Activated T-helper 1 cell treated with Interleukin-2 at 50 U/mL for 16 hours (primary cell): ENCODE measurements at places on chromosomes 13 and 19.

GRCh38 chr13:99354371-99354951 is 47.3 kb upstream of the GPR183 start:
- DNase-seq = no peak

DNA sequence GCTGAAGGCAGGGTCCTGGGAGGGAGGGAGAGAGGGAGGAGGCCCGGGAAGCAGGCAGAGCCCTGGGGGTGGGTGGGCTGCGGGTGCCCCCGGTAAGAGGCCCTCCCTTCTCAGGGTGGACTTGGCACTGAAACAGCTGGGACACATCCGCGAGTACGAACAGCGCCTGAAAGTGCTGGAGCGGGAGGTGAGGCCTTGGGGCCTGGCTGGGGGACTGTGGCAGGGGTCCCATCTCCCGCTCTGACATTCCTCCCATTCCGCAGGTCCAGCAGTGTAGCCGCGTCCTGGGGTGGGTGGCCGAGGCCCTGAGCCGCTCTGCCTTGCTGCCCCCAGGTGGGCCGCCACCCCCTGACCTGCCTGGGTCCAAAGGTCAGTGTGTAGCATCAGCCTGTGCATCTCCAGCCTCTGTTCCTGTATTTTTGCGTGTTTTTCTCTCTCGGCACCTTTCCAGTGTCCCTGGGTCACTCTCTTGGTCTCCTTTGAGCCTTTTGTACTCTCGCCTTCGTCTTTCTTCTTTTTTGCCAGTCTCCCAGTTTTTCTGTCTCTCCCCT is 53.4 kb downstream of the TRPM4 start:
- no peak for DNase-seq

- DNase-seq = no peak
Measured at GRCh38 chr13:99363949-99364348, 56.8 kb upstream of the GPR183 start.

DNA sequence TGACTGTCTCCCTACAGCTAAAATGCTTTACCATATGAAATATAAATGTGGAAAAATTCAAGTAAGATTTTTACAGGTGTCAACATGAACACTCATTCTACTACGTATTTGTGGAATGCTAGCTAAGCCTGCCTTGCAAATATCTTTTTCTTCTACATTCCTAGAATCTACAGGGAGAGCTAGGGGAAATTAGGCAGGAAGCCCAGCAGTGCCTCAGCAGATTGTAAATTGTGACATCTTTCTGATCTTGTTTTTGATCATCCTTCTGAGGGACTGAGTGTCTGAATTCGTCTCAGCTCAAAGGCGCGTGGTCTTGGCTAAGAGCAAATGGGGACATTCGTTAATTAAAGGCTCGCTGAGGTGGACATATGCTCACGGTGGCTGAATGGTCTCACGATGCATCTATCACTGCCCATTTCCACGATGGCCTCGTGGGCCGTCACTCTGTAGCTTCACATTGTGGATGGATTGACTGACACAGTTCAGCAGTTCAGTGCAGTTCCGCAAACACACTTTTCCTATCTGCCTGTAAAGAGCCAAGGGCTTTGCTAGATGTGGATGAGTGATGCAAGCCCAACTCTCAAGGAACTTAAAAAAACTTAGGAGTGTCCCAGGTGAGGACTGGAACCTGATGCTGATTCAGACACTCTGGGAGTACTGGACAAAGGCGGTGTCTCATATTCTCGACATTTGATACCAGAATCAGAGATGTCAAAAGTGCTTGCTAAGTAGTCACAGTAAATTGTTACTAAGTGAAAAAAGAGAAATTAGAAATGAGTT is 562.5 kb downstream of the EFNB2 start:
- DNase-seq = no peak

DNA sequence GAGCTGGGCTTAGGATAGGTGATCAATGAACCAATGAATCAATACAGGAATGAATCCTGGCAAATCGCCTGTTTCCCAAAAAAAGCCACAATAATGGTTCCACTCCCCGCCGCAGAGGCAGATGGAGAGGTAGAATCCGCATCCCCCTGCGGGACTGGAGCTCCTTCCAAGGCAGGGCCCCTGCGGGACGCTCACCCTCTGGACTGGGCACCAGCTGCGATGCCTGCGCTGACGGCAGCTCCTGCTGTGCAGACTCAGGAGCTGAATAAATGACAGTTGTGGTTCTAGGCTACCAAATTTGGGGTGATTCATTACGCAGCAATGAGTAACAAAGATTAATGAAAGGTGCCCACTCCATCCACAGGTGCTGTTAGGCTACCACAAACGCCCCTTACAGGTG is 8.8 kb upstream of the CDC34 start:
- no peak for DNase-seq

DNA sequence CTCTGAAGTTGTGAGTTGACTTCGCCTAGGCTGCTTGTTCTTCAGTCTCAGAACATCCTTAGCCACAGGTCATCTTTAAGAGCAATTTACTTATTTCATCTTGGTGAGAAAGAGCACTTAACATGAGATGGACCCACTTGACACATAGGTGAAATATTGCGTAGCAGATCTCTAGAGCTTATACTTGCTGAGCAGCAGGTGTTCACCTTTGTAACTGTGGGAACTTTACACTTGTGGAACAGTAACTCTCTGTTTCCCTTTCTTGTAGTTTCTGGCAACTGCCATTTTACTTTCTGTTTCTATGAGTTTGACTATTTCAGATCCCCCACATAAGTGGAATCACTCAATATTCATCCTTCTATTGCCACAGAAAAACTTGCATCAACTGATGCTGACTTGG is 95.7 kb downstream of the SLC10A2 start:
- no peak for DNase-seq

DNA sequence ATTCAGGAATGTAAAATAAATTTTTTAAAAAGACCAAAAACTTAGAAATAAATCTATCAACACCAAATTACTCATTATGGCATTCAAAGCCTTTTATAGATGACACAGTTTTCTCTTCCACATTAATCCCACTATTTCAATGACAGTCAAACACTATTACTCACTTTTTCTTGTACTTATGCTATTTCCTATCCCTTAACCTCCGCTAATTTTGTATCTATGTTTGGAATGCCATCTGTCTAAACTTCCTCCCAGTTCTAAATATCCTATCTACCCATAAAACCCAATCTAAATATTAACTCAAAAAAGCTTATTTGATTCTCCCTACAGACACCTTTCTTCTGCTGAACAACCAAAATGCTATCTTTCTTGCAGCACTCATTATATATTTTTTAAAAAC is 203.5 kb downstream of the ENOX1 start:
- no peak for DNase-seq

GRCh38 chr13:93248627-93249047 is 22.0 kb downstream of the GPC6 start:
- DNase-seq = no peak

GRCh38 chr13:30905932-30906383 is at the start of gene MEDAG:
TSS of gene MEDAG (plus strand) at chr13:30906271. CDS start at chr13:30906516, 245 bp downstream.
- DNase-seq = no peak

GRCh38 chr13:98570929-98571372 is 6.0 kb downstream of the STK24 start:
- DNase-seq = no peak

- DNase-seq = no peak
Measured at GRCh38 chr19:4577020-4577782, 17.7 kb upstream of the SEMA6B start.

DNA sequence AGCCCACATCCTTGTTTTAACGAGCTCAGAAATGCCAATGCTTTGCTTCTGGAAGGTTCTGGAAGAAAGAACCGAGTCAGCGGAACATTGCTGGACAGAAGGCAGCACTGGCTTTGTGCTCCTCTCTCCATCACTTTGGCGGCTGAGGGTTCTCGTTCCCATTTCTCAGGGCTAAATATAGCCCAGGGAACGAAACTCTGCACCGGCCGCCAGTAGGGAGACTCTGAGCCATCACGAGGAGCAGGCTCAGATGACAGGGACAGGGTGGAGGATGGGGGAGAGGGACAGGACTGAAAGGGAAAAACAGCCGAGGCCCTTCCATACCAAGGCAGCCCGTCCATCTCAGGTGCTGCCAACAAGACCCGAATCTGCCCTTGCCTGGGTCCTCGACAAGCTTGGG is 166.4 kb downstream of the CACNA1A start:
- DNase-seq = no peak

DNA sequence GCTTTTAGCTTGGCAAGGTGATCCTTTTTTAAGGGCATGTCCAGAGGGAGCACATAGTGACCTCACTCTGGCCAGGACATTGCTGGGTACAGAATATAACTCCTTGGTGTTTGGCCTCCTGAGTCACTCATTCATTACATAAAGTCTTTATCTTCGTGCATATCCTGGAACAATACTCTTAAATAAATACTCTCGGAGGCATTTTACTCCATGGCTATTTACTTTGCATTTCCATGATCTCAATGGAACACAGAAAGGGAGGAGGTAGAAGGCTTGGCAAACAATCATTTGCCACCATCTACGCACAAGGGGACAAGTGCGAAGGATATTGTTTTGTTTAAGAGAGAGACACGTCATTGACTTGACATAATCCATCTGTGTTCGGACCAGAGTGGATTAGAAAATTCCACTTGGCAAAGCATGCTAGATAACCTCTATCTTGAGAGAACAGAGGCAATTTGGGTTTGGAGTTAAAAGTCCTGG is 210.0 kb downstream of the IRS2 start:
- no peak for DNase-seq

DNA sequence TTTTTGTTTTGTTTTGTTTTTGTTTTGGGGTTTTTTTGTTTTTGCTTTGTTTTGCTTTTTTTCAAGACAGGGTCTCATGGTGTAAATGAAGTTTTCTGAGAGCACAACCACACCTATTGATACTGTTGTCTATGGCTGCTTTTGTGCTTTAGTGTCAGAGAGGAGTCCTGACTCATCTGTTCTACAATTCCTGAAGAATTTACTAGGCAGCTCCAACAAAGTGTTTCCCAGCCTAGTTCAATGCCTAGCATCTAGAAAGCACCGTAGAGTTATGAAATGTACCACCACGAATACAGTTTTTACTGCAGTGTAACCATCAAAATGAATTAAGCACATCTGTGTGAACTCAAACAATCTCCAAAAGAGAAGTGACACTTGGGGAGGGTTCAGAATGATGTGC is 21.2 kb downstream of the SAFB start:
- DNase-seq = no peak

DNA sequence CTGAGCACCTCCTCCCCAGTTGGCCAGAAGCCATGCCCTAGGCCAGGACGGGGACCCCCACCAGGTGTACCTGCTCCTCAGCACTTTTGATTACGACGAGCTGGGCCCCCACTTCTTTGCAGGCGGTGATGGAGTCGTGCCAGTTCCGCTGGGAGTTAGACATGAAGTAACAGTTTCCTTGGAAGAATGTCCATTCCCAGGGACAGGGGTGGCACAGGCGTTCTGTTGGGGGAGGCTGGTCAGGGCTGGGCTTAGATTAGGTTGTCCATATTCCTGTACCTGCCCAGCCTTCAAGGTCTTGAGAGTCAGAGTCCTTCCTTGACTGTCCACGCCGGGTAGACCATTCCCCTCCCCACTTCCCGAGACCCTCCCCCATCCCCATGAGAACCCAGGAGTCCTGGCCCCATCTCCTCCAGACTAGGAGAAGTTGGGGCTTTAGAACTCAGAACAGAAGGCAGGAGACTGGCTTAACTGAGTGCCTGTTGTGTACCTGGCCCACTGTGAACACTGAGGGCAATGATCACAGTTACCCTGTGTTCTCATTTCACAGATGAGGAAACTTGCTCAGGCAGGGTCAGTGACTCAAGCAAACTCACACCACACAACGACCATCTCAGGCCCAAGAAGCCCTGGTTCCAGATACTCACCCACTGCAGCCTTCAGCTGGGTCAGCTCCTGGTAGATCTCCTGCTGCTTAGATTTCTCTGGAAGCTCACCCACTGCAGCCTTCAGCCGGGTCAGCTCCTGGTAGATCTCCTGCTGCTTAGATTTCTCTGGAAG is 2.3 kb downstream of the CD209 start:
- no peak for DNase-seq

GRCh38 chr13:71860547-71861138 is 6.4 kb downstream of the DACH1 start:
- DNase-seq = no peak

DNA sequence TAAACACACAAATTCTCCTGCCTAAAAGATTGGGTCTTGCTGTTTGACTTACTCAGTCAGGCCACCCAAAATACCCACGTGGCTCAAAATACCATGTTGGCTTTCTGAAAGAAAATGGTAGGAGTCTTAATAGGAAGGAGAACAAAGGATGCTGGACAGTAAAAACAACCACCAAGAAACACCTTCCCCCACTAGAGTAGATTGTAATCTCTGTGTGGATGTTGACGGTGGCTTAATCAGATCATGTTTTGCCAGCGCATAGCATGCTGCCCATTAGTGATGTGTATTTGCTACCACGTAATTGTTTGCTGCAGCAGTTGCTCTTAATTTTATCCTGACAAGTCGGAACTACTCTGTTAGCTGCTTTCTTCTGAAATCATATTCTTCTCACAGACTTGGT is 1229.3 kb upstream of the SLC10A2 start:
- DNase-seq = no peak
